ENCODE measurements at places on chromosomes 1 and 21.
A peak's percentile ranks its signal among the peaks of the same experiment; 100 is the strongest.

GRCh38 chr1:193438771-193439170 lies 252.4 kb upstream of the B3GALT2 start:
- no peak for DNase-seq
- H3K27me3 ChIP-seq = no peaks in the 10 kb centered on the region
- H3K4me3 ChIP-seq = no peak overlapping the region
- H3K27ac ChIP-seq = no peak overlapping the region
- peaks cover 8% of the 10 kb centered on the region for H3K36me3 ChIP-seq

DNA sequence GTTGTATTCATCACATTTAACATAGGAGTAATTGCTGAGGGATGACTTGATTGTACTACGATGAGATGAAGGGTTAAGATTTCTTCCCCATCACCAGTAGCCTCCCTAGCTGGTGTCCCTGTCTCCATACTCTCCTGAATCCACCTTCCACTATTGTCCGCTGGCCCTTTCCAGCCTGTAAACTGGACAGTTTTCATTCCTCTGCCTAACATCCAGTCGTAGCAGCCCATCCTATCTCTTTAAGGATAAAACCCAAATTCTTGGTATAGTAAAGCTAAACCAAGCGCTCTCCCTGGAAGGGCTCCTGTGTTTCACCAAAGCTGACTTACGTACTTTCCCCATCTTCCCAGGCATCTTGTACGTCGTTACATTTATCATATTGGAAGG lies 670 bp downstream of the COX20 start:
- 0 out of 2 replicates have a peak, but pooled peaks cover 3% of the 10 kb centered on the region for H3K36me3 ChIP-seq
- peak overlapping the region; percentile 96 for H3K4me3 ChIP-seq
- DNase-seq = no peak
- no peaks in the 10 kb centered on the region for H3K27me3 ChIP-seq

GRCh38 chr1:7641587-7642417 lies 129.3 kb upstream of the VAMP3 start:
- no peaks in the 10 kb centered on the region for H3K27me3 ChIP-seq
- no peak for DNase-seq
- H3K4me3 ChIP-seq = no peak overlapping the region

DNA sequence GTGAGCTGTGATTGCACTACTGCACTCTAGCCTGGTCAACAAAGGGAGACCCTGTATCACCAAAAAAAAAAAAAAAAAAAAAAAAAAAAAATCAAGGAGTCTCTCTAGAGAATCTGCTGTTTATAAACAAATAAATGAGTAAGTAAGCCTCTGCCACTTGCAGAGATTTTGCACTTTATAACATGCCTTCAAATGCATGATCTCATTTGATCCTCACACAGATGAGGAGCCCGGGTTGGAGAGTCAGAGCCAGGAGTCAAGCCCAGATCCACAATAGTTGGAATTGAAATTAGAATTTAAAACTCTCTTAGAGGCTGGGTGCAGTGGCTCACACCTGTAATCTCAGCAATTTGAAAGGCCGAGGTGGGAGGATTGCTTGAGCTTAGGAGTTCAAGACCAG lies 4.0 kb downstream of the PRELP start:
- no peak overlapping the region for H3K4me3 ChIP-seq
- H3K27ac ChIP-seq = no peak overlapping the region
- no peaks in the 10 kb centered on the region for H3K27me3 ChIP-seq
- DNase-seq = no peak

- H3K27ac ChIP-seq = no peak overlapping the region
- peak overlapping the region; percentile 85 for H3K4me3 ChIP-seq
- no peaks in the 10 kb centered on the region for H3K27me3 ChIP-seq
- DNase-seq = peak; percentile 79
Measured at GRCh38 chr1:45802343-45803298, 791 bp upstream of the MAST2 start.

GRCh38 chr1:9451081-9451480 lies 88.2 kb upstream of the SLC25A33 start:
- H3K27ac ChIP-seq = no peak overlapping the region
- H3K4me1 ChIP-seq = no peaks in the 10 kb centered on the region
- no peaks in the 10 kb centered on the region for H3K36me3 ChIP-seq
- no peaks in the 10 kb centered on the region for H3K27me3 ChIP-seq
- no peak for DNase-seq

DNA sequence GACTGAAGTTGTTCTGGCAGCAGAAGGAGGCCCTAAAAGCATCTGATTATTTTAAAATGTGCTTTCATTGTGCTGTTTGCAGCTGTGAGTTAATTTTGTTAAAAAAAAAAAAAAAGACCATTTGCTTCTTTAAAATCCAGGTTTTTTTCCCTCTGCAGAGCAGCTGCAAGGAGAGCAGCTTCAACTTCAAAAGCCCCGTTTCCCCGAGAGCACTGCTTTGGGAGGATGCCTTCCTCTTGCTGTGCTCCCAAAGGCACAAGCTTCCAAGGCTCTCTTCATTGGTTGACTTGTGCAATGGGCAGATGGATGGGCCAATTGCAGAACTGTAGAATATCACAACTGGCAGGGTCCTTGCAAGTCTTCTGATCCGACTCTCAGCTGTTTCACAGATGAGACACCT lies 459.2 kb upstream of the PKN2 start:
- no peaks in the 10 kb centered on the region for H3K4me1 ChIP-seq
- DNase-seq = no peak
- H3K27ac ChIP-seq = no peak overlapping the region
- H3K4me3 ChIP-seq = no peak overlapping the region

GRCh38 chr1:172429331-172430127 lies 9.0 kb downstream of the C1orf105 start:
- H3K4me3 ChIP-seq = no peak overlapping the region
- H3K4me1 ChIP-seq = no peaks in the 10 kb centered on the region
- no peak overlapping the region for H3K27ac ChIP-seq
- H3K36me3 ChIP-seq = peaks cover 1% of the 10 kb centered on the region
- DNase-seq = no peak

- H3K36me3 ChIP-seq = peaks cover 26% of the 10 kb centered on the region
- peaks cover 9% of the 10 kb centered on the region for H3K4me1 ChIP-seq
- H3K4me3 ChIP-seq = peak overlapping the region; percentile 100
Measured at GRCh38 chr1:114756949-114757454, 782 bp downstream of the CSDE1 start.

DNA sequence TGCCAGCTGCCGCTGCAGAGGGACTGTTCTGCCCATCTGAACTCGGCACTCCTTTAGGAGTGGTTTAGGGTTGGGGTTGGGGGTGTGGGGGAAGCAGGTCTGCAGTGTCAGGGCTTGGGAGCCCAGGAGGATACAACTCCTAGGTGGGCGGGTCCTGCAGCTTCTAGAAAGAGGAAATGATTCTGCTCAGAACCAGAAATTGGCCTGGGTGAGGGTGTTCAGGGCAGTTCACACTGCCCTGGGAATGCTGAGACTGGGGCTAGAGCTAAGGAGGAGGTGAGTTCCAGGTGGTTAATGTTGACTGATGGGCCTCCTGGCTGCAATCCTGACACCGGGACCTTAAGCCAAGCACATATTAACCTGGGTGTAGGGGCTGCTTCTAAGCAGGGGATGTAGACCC lies 4.8 kb upstream of the SLC26A9 start:
- H3K36me3 ChIP-seq = no peaks in the 10 kb centered on the region
- no peaks in the 10 kb centered on the region for H3K4me1 ChIP-seq
- H3K27me3 ChIP-seq = no peaks in the 10 kb centered on the region
- no peak overlapping the region for H3K4me3 ChIP-seq
- DNase-seq = no peak

GRCh38 chr1:110945626-110946025 lies 18.1 kb downstream of the LRIF1 start:
- DNase-seq = no peak
- no peaks in the 10 kb centered on the region for H3K27me3 ChIP-seq
- H3K4me3 ChIP-seq = no peak overlapping the region
- H3K27ac ChIP-seq = no peak overlapping the region

DNA sequence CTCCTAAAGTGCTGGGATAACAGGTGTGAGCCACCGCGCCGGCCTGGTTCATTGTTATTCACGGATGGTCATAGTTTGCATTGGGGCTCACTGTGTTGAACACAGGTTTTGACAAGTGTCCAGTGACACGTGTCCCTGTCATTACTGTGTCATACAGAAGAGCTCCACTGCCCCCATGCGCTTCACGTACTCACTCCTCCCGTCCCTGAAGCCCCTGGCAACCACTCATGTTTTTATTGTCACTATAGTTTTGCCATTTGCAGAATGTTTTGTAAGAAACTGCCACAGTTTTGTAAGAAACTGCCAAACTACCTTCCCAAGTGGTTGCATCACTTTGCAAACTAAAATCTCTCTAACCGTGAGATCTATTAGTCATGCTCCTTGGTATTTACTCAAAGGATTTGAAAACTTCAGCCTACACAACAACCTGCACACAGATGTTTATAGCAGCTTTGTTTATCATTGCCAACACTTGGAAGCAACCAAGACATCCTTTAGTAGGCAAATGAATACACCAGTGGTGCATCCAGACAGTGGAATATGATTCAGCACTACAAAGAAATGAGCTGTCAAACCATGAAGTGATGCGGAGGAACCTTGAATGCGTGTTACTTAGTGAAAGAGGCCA lies 163.2 kb upstream of the COL6A1 start:
- no peak for DNase-seq
- H3K4me3 ChIP-seq = no peak overlapping the region

DNA sequence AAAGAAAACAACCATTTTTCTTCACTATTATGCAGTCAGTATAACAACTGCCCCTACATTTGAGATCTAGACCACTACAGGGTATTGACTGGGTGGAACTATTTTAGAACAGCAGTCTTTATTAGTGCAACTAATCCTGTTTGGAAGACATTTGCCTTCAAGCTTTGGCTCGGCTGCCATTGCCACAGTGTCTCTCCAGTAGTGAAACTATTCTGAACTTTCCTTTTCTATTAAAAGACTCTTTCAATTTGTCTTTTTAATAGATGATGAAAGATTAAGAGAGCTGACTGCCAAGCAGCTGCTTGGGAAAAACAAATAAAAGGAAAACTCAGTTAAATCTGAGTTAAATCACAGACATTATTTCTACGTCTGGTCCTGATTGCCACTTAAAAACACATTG lies 49.3 kb downstream of the LPGAT1 start:
- peaks cover 14% of the 10 kb centered on the region for H3K36me3 ChIP-seq
- H3K4me3 ChIP-seq = no peak overlapping the region
- DNase-seq = no peak

DNA sequence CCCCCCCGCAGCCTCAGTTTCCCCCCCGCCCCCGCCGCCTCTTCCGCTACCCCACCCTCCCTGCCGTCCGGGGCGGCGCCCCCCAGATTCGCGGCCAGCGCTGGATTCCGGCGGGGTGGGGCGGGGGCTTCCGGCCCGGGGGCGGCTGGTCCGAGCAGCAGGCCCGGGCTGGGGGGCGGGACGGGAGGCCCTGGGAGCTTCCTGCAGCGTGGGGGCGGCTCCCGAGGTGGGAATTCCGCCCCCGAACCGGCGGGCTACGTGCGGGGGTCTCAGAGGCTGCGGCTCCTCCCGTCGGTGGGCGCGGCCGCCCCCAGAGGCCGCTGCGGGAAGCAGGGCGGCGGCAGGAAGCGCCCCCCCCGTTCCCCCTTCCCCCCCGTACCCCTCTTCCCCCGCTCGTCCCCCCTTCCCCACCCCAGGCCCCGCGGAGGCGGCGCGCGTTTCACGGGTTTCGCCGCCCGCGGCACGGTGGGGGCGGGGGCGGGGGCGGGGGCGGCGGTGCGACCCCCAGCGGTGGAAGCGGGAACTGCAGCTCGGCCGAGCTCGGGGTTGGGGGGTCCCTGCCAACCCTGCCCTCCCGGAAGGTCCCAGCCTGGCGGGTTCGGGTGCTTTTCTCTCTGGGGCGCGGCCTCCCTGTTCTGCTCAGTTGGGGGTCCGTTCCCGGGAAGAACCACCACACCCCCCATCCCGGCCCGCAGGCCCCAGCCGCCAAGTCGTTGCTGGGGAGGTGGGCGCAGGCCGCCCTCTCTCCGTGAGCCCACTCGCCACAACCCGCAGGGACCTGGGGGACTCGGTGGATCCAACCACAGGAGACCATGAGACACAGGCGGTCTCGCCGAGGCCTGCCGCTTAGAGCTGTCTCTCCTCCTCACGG lies 76.3 kb downstream of the MORN1 start:
- no peak overlapping the region for H3K4me3 ChIP-seq
- no peaks in the 10 kb centered on the region for H3K36me3 ChIP-seq
- H3K27ac ChIP-seq = no peak overlapping the region
- peak; percentile 61 for DNase-seq
- H3K27me3 ChIP-seq = no peaks in the 10 kb centered on the region
